ENCODE measurements at places on chromosomes 11 and 22.

- DNase-seq = no peak
Measured at GRCh38 chr11:72600557-72600956, 73.7 kb downstream of the PDE2A start.

DNA sequence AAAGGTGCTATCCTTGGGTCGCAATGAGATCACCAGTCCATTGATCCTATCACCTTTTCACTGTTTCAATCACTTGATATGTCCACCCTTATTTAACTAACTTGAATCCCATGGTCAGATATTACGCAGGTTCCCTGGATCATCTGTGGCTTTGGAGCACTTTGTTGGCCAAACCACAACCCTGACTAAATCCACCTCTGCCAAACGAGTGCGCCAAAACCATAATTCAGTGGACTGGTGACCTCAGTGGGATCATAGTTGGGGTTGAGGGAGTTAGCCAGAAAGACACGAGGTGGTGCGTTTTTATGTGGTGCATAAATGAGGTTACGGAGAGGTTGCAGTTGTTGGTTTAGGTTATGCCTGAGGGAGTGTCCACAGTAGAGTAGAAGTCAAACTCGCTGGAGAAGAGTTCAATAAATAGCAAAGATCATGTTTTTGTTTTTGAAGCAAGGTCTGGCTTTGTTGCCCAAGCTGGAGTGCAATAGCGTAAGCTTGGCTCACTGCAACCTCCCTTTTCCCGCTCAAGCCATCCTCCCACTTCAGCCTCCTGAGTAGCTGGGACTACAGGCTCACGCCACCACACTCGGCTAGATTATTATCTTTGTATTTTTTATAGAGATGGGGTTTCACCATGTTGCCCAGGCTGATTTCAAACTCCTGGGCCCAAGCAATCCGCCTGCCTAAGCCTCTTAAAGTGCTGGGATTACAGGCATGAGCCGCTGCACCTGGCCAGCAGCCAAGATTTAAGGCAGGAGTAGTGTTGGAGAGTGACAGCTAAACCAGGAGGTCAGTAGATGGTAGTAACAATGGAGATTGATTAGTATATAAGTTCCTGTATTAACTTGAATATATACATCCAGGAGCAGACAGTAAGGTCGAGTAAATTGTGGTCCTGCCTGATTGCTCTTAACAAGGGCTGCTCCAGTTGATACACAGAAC lies 4.5 kb downstream of the FOXR1 start:
- no peak for DNase-seq

- no peak for DNase-seq
Measured at GRCh38 chr11:119504371-119504770, 81.4 kb upstream of the THY1 start.

- no peak for DNase-seq
Measured at GRCh38 chr11:67266449-67267187, at the start of gene GRK2. Gene GRK2, plus strand, starts transcription at chr11:67266473. Its CDS starts 227 bp downstream, at chr11:67266700.

DNA sequence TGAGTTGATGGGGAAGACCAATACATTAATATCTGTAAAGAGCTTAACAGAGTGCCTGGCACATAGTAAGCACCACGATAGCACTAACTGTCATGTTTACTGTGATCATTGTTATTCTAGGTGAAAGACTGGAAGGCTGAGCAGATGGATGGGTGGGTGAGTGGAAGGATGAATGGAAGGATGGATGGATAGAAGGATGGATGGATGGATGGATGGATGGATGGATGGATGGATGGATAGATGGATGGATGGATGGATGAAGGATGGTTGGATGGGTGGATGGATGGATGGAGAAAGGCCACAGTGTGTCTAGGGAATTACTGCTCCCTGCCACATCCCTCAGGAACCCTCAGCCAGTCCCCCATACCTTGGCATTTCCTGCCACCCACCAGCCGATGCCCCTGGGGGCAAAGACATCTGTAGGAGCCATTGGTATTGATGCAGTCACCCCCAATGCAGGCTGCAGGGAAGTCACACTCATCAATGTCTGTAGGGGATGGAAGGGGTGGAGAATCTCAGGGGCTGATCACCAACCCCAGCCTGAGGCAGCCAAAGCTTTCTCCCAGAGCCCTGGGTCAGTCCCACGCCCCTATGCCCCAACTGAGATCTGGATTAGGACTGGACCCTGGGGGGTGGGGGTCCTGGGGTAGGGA lies 15.3 kb downstream of the LTBP3 start:
- no peak for DNase-seq

- DNase-seq = no peak
Measured at GRCh38 chr11:9143721-9144120, 52.3 kb upstream of the SCUBE2 start.

Data from stimulated activated effector memory CD8-positive, alpha-beta T cell treated with anti-CD3 and anti-CD28 coated beads, Interleukin-12 subunit alpha, Interleukin-12 subunit beta, amount 100 ng/mL, for 72 hours (primary cell).